Immature natural killer cell (primary cell): ENCODE measurements at places on chromosomes 5 and 9. TPM values are rescaled to one million over a fixed set of nuclear protein-coding genes. Genes with fewer than 3 reads are reported as not detected.

- H3K36me3 ChIP-seq = peaks cover 3% of the 10 kb centered on the region
- no peak overlapping the region for H3K27ac ChIP-seq
- no peak for DNase-seq
- no peaks in the 10 kb centered on the region for H3K4me1 ChIP-seq
- H3K4me3 ChIP-seq = no peak overlapping the region
- no peaks in the 10 kb centered on the region for H3K27me3 ChIP-seq
These were observed 230.6 kb downstream of the EBF1 start for GRCh38 chr5:158869092-158869491.

The PAEP gene
- not detected for polyA plus RNA-seq

DNA sequence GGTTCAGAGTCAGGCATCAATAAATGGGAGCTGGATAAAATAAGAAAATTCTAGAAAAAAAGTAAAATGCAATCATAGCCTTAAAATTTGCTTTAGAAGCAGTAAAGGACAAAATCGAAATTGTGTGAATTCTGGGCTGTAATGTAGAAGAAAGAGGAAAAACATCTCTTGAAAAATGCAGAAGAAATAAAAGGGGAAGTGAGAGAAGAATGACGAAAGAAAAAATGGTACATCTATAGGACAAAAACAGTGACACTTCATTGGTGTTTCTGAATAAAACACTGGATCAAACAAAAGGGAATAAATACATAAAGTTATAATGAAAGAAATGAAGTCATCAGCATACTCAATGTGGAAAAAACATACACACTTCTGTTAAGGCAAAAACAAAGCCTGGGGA is 642.3 kb downstream of the ACTL7B start:
- peaks cover 2% of the 10 kb centered on the region for H3K27me3 ChIP-seq
- DNase-seq = no peak
- no peaks in the 10 kb centered on the region for H3K36me3 ChIP-seq
- H3K4me1 ChIP-seq = no peaks in the 10 kb centered on the region
- H3K4me3 ChIP-seq = no peak overlapping the region

The KCNN2 gene
- not detected for polyA plus RNA-seq

GRCh38 chr9:132592451-132592850 is 10.0 kb downstream of the BARHL1 start:
- peaks cover 2% of the 10 kb centered on the region for H3K4me1 ChIP-seq
- H3K36me3 ChIP-seq = peaks cover 41% of the 10 kb centered on the region
- H3K27me3 ChIP-seq = peaks cover 9% of the 10 kb centered on the region
- no peak overlapping the region for H3K4me3 ChIP-seq
